ENCODE measurements at places on chromosomes 3 and 15.

- no peak for DNase-seq
Measured at GRCh38 chr15:39153058-39153714, 427.7 kb upstream of the THBS1 start.

DNA sequence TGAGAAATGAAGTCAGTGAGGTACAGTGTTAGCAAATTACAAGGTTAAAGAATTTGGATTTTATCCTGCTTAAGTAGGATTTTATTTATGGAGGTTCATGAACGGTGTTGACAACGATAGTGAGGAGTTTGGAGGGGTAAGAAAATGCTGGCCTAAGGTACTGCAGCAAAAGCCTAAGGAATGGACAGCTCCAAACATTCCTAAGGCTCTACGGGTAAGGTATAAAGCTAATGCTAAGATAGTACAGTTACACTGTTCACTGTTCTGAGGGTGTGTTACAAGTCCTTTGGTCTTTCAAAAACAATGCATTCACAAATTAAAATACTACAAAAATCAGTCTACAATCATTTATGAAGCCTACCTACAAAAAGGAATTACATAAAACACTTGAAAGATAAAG is 7.3 kb downstream of the MTMR10 start:
- no peak for DNase-seq

- no peak for DNase-seq
Measured at GRCh38 chr3:159619341-159619885, 369.2 kb upstream of the IL12A start.

- peak; percentile 51 for DNase-seq
Measured at GRCh38 chr15:78061963-78062427, 15.5 kb downstream of the TBC1D2B start.

DNA sequence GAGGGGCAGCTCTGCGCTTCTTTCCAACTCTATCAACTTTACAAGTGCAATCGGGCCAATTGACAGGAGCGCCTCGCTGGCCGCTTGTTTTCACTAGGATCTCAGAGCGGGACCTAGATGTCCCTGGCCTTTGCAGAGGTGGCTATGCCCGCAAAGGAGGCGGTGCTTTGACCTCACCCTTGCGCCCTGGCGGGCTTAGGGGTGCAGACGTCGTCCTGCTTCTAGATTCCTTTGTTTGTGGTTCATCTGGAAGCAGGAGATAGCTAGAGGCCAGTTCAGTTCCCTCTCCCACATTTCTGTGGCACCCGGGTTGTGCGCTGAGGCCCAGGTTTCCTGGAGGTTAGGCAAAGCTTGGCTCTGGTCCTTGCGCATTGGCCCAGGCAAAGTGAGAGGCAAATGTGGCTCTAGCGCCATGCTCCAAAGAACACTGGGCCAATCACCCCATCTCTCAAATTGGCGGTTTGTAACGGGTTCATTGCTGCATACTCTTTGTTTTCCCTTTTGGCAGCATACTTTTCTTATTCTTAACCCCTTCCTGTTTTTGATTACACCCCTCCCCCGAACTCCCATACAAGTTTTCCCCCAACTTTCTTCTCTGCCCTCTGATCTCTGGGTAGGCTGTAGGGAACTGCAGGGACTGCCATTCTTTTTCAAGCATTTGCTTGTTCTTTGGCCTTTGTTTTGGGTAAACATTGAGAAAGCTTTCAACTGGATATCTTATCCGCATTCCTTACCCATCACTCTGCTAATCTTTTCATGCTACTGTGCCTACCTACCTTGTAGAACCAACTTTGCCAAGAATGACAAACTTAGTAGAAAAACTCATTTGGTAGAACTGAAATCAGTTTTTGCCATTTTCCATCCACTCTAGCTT is 1.4 kb downstream of the PPM1L start:
- no peak for DNase-seq

- no peak for DNase-seq
Measured at GRCh38 chr3:158701420-158702065, 29.1 kb upstream of the LXN start.

DNA sequence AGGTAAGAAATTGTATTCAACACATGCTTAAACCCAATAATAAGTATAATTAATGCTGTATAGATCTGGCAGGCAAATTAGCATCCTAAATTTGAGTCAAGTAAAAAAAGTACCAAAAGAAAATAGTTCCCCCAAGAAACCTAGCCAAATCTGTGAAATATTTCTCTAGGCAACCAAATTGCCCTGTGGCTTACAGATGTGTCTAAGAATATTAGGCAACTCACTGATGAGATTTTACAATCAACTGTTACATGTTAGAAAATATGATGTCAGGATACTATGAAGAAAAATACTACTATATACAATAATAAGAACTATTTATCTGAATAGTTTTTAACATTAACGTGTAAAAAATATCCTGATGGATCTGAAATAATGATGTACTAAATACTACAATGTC is 397.1 kb downstream of the TIGIT start:
- no peak for DNase-seq

GRCh38 chr3:5298453-5298852 is 110.9 kb downstream of the EDEM1 start:
- DNase-seq = no peak

DNA sequence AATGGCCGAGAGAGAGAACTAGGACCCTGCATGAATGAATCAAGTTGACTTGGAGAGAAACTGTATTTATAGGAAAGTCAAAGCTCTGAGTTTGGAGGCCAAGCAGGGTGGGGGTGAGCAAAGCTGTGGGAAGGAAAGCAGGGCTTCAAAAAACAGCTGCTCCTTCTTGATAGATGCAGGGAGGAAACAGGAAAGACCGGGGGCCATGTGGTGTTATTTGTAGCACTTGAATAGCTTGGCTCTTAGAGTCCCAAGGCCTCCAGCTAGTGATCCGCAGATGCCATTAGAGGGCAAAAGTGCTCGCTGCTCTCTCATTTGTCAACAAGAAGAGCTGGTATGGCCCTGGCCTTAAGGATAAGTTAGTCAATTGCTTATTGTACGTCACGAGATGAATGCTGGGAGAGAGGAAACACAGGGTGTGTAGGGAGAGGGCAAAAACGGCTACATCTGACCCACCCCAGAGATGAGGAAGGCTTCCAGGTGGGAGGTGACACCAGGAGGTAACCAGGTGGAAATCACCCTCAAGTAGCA is at the start of gene ALG1L2:
Gene ALG1L2 (plus strand): TSS at position 481 of the 531 bp plus-strand sequence. CDS start 186 bp downstream, outside the sequence.
- no peak for DNase-seq

DNA sequence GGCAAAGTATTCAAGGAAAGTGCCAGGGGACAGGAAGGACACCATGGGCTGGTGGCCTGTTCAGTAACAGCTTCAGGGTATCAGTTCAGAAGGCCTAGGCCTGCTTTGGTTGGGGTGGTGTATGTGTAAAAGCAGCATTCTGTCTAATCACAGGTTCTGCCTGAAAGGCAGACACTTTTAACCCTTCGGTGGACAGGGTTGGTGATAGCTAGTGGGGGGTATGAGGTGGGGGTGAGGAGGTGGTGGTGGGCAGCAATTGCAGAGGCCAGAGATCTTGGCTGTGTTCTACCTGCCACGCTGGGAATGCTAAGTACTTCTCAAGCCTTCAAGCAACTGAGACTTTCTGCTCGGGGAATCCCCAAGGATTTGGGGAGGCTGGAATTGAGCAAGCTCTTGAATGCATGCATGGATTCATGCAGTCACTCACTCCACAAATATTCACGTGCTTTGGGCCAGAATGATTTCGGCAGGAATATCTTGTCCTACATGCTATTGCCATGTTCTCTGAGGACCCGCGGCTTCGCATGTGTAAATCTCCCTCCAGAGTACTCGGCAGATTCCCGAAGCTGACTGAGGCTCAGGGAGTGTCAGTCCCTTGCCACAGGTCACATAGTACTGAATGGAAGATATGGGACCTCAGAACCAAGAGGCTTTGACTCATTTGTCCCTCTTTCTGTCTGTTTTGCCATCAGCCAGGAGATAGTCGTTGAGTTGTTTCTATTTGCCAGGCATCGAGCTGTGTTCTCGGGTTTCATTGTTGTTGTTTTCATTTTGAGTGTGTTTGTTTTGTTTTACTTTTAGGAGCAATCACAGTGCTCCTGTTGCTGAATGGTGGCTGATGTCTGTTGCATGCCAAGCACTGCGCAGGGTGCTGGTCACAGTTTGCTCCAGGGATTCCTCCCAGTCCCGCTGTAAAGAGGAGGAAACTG is 65.5 kb downstream of the SMAD3 start:
- no peak for DNase-seq

DNA sequence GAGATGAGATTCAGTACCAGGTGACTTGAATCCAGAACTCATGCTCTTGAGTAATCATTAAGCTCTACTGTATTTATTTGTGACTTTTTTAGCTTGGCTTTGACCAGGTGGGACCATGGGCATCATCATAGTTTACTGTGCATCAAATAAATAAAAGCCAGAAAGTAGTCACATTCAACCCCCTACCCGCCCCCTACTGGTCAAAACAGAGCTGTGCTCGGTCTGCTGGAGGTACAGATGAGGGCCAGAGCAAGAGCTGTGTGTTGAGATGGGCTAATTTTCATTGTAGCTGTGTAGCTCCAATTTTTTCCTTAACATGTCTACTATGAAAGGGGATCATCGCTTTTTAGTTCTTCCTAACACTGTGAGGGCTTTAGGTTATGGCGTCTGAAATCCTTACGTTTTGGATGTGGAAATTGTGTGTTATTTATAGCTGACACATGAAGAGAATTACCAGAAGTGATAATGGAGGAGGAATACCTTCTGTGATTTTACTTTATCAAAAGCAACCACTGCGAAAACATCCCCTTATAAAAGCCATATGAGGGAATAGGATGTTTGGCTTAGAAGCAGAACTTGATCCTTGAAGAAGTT is 375.1 kb downstream of the PTPRG start:
- DNase-seq = no peak

GRCh38 chr3:36494461-36495109 is 114.3 kb downstream of the STAC start:
- no peak for DNase-seq

GRCh38 chr3:66803206-66803605 is 194.9 kb upstream of the KBTBD8 start:
- DNase-seq = no peak

- DNase-seq = no peak
Measured at GRCh38 chr3:74426571-74426970, 187.9 kb downstream of the CNTN3 start.

DNA sequence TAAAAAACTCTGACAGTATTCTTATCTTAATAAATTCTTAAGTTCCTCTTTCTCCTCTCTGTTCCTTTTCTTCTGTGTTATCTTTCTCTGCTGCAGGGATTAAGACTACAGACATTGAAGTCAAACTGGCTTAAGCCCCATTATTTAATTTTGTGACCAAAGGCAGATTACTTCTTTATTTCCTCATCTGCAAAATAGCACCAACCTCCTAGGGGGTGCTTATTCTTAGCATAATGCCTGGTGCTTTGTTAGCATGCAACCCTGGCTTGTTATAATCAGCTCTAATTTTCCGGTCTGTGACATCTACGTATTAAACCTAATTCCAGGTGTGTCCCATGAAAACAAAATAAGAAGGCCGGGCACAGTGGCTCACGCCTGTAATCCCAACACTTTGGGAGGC is 23.8 kb downstream of the SEMA6D start:
- no peak for DNase-seq

- no peak for DNase-seq
Measured at GRCh38 chr3:35857004-35857403, 217.7 kb downstream of the ARPP21 start.

GRCh38 chr15:76577879-76578512 is 241.4 kb downstream of the ISL2 start:
- no peak for DNase-seq

GRCh38 chr15:64009798-64010261 is 36.5 kb downstream of the DAPK2 start:
- DNase-seq = peak; percentile 11

DNA sequence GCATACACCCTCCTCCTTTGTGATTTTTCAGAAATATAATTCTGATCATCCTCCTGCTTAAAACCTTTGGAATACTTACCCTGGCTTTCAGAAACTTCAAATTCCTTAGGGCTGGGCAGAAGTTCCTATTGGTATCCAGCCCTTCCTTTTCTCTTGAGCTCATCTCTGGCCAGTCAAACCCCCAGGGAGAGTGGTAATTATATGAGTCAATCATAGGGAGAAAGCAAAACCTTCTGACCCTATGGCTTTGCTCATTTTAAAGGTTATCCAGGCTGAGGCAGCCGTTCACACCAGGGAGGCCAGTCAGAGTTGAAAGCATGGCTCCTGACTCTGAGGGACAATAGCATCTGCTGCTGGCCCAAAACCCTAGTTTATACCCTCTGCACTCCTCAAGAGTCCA is 23.9 kb upstream of the CTNNB1 start:
- DNase-seq = no peak

DNA sequence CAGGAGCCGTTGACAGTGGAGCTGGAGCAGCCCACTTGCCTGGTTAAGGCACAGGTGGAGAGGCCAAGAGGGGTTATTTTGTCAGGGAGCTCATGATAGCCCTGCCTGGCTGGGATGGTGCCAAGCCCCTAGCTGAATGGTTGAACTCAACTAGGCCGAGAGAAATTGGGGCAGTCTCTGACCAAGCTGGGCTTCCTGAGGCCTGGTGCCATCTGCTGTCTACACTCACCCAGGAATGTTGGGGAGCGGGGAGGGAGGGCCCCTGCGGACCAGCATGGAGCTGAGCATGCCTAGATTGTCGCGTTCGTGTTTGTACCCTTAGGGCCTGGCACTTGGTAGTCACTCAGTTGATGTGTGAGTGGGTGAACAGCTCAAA is 1.2 kb downstream of the BRPF1 start:
- DNase-seq = no peak

GRCh38 chr3:46695962-46696894 is 2.7 kb upstream of the ALS2CL start:
- DNase-seq = no peak

- no peak for DNase-seq
Measured at GRCh38 chr3:115662356-115662755, 39.0 kb downstream of the GAP43 start.

GRCh38 chr15:73925848-73926218 is 429 bp upstream of the LOXL1 start:
- DNase-seq = no peak

- no peak for DNase-seq
Measured at GRCh38 chr3:70096376-70097066, 97.0 kb downstream of the SAMMSON start.

DNA sequence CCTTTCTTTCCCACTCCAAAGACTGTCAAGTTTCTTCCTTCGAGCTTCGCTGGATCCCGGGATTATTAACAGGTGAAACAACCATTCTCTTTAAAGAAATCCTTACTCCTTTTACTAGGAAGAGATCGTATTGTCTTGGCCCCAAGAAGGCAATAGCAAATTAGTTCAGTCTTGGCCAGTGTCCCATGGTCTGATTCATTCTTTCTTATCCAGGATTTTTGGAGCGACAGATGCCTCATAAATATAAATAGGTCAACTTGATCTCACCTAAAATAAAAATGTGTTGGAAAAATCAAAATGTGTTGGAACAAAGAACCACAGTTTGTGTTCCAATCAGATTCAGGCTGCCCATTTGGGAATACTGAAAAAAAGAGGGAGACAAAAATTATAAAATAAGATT is 140.1 kb upstream of the TMEM108 start:
- DNase-seq = no peak

DNA sequence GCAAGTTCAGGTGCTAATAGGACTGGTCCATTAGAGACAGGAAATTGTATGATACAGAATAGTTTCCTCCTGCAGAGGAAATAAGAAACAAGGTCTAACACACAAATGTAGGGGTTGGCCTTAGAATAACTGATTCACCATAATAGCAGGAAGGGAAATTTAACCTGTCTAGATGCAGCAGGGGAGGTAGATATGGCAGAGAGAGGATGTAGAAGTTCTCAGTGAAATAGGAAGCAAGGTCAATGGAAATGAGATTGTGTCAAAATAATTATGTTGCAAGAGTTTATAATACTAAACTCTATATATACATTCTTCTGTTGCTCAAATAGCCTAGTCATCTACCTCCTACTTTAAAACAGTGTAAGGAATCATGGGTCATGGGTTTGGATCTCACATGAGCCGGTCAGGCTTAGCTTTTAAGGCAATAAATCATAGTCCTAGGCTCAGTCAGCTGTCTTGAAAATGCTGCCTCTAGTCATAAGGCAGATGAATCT is 17.0 kb downstream of the BCL2A1 start:
- DNase-seq = no peak
